CD8-positive, alpha-beta memory T cell (primary cell): ENCODE measurements at places on chromosomes 11 and 22.

GRCh38 chr11:76253416-76253815, 47.1 kb upstream of the WNT11 start:
- DNase-seq: no peak

DNA sequence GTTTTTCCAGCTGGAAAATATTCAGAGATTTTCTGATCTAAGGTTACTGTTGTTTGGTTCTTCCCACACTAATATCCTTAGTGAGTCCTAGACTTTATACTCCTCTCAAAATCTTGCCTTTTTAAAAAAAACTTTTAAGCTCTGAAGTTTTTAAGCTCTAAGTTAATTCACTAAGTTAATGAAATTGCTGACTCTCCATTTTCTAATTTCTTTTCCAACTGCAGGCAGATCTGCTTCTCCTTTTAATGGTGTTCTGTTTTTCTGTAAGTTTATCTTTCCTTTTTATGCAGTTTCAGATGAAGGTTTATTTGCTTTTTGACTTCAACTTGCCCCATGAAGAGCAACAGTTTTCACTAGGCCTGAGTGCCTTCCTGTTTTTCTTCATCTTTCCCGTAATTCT, 125.8 kb upstream of the ARHGAP42 start:
- no peak for DNase-seq

DNA sequence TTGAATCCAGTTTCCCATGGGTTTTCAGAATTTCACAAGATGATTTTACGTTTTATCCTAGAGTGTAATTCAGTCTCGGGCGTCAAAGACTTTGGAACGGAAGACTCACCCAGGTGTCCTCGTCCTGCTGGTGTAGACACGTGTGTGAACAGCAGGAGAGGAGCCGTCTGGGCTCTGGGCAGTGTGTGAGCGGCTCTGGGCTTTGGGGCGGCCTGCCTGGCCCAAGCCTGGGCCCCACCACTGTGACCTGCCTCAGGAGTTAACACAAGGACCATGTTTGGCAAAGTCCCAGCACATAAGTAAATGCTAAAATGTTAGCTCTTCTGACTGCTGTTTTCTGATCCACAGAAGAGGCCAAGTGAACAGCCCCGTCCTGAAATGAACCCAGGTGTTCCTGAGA, 1093.3 kb downstream of the BRD1 start:
- DNase-seq: peak; percentile 7

GRCh38 chr11:10969387-10969786, 111.5 kb upstream of the ZBED5 start:
- no peak for DNase-seq

DNA sequence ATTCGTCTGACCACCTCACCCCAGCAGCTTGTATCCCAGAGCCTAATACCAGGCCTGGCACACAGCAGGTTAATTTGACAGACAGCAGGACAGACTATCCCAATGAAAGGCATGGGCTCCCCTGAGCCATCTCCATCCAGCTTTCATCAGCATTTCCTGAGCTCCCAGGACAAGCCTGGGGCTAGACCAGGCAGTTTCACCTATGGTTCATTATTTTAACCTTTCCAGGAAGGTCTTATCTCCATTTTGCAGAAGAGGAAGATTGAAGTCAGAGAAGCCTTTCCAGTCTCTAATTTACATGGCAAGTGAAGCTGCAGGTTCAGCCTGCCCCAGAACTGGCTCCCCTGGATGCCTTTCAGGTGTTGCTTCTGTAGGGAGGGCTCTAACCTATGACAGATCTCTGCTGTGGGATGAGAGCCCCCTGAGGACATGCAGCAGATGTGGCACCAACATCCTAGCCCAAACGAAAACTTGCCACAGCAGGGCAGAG, 17.0 kb downstream of the ARRB1 start:
- DNase-seq: no peak

- no peak for DNase-seq
These were observed 9.2 kb upstream of the CELSR1 start for GRCh38 chr22:46546466-46547178.

DNA sequence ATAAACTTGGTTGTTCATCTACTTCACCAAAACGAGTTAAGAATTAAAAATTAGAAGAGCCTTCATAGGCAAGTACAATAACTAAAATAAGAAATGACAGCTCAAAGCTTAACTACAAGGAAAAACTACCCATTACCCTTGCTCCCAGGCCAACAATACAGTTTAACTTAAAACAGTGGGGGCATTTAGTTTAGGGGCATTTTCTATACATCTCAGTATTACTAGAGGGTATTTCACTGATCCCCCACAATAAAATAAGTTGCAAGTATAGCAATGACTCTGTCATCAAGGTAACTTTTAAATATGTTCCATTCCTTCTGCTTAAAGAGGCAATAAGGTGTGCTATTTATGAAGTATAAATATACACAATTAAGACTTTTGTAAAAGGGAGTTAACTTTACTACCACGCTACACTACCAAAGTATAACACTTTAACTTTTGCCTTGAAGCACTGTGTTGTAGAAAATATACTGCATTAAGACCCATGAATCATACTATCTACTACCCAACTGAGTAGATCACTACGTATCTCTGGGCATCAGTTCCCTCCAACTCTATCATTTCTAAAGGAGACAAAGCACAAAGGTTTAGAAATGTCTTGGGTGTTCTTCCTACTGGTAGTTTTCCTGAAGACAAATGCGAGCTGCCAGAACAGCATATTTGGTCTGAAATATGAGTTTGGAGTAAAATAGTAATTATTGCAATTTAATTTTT, 29.8 kb downstream of the CHORDC1 start:
- no peak for DNase-seq

DNA sequence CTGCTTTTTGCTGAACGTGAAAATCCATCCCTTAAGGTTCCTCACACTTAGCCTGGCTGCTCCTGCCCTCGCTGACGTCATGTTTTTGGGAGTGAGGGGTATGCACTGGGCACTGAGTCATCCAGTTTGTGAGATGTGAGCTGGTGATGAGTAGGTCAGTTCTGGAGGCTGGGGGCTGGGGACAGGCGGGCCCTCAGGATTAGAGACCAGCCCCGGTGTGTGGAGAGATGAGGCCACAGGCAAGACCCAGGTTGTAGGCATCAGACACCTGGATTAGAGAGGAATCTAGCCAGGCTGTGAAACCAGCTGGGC, 9.2 kb downstream of the KCNC1 start:
- DNase-seq: no peak

DNA sequence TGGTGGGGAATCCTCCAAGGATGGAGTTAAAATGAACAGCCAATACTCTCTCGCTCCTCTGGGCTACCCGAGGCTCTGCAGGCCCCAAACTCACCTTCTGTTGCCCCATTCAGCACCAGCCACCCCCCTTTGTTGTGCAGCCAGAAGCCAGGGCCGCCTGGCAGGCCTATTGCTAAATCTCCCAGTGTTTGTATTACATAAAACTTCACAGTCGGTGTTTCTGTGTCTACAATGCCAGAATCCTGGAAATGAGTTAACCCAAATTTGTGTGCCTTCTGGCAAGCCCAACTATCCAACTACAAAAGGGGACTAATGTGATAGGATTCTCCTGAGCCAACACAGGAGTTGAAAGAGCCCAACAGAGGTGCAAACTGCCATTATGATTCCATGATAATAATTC, 9.3 kb downstream of the KCNJ5 start:
- DNase-seq: no peak

- no peak for DNase-seq
These were observed 98.7 kb downstream of the MORC2 start for GRCh38 chr22:30869667-30870395.

DNA sequence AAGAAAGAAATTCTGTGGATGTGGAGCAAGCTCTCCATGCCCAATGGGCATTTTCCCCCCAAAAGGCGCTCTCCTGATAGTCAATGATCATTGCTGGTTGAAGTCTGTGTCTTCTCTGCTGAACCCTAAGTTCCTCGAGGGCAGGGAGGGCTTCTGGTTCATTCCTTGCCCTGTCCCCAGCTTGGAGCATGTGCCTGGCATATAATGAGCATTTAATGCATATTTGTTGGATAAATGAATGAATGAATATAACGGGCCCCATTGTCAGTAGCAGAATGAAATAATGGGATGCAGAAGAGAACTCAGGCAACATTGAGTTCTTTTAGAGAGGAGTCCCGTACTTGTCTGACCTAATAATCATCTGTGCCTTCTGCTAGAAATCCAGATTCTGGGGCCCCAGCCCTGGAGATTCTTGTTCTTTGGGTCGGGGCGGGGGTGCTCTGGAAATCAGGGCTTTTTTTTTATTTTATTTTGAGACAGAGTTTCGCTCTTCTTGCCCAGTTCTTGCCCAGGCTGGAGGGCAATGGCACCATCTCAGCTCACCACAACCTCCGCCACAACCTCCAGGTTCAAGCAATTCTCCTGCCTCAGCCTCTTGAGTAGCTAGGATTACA, 64.4 kb downstream of the CD82 start:
- peak; percentile 3 for DNase-seq

- no peak for DNase-seq
These were observed 8.0 kb downstream of the CDPF1 start for GRCh38 chr22:46242076-46242475.

DNA sequence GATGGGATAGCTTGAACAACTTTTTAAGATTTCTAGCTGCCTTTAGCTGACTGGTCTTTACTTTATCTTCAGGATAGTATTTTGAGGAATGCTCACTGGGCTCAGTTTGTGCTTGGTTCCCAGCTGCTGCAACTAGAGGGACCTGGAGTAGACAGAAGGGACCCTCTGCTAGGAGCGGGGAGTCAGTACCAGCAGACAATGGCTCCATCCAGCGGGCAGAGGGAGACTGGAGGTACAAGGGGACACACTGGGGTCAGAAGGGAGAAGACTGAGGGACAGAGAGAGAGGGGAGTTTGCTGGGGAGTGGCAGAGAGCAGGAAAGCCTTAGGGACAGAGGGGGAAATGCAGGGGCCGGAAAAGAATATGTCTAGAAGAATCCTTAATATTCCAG, 22.0 kb upstream of the ACER3 start:
- no peak for DNase-seq

GRCh38 chr11:7606496-7606895, 66.8 kb downstream of the CYB5R2 start:
- no peak for DNase-seq

DNA sequence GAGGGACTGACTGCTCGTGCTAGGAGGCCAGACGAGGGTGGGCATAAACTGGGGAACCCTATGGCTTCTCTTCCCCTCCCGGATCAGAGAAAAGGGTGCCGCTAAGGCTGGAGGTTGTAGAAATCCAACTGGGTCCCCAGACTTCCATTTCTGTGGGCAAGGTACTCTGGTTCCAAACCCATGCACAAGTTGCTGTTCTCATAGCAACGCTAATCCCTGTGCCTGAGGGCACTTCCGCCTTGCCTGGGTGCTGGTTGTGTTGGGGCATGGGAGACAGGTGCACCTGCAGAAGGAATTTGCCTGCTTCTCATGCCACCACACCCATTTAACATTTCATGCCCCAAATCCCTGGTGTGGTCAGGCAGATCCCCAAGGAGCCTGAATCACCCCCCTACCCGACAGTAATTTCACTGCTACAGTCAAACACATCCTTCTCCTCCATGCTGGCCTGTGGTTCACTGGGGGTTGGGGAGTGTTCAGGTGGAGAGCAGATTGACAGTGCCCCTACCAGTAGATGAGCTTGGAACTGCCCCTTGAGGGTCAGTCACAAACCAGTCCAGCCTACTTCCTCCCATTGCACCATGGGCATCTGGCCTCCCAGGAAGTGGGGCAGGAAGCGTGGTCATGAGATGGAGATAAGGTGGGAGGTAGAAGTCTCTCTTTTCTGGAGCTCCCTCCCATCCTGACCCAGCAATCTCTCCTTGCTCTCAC, 1.2 kb downstream of the C2CD2L start:
- DNase-seq: peak; percentile 55

DNA sequence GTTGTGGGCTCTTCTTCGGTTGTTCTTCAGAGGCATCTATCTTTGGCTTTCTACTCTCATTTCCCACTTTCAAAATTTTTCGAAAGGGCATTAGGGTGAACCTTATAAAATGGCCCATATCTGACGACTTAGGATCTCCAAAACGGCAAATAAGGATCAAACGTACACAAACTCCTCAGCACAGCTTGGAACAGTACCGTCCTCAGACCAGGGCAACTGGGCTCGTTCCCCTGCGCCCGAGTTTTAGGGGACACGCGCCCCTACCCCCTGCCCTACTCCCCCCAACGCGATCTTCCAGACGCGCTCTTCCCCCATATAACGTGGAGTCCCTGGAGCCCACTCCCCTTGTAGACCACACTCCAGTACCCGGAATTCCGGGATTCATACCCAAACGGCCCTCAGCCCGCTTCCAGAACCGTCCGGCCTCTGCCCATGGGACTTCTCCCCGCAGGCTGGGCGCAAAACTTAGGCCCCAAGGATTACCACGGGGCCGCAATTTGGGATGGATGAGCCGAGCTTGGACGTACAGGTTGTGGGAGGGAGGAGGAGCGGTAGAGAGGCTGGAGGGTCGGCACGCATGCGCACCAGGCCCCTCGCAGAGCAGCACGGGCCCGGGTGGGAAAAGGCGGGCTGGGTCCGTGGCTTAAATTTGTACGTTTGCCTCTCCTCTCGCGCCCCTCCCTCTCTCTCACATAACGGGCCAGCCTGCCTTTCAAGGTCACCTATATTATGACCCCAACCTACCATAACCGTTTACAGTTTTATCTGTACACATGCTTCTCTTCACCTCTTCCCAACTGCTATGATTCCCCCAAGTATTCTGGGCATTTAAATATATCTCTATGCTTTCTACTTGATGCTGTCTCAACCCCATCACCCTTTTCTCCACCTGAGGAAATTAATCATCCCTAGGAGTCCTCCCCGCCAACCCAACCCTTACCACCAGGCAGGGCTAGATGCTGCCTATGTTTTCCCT, 3.4 kb downstream of the CCDC89 start:
- DNase-seq: peak; percentile 55

- no peak for DNase-seq
These were observed 12.4 kb upstream of the MAPK11 start for GRCh38 chr22:50282361-50283155.

GRCh38 chr22:22884888-22885840, 2.5 kb upstream of the IGLL5 start:
- DNase-seq: no peak

- no peak for DNase-seq
These were observed 4.9 kb downstream of the MRPL48 start for GRCh38 chr11:73792584-73792983.

DNA sequence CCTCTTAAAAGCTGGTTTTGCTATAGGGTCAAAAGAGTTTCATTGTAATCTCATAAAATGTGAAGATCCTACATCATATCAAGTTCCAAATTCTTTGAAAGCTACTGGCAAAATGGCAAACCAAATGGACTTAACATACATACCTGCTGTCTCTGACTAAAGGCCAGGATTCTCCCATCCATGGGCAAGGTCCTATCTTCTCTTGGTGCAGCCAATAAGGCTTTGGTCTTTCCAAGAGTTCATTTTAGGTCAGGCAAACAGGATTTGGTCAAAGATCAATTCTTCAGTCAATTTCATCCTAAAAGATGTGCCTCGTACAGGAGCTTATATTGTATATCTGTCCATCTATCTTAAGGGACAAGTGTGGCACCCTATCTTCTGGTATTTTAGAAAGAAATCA, 49.7 kb downstream of the CADM1 start:
- no peak for DNase-seq

DNA sequence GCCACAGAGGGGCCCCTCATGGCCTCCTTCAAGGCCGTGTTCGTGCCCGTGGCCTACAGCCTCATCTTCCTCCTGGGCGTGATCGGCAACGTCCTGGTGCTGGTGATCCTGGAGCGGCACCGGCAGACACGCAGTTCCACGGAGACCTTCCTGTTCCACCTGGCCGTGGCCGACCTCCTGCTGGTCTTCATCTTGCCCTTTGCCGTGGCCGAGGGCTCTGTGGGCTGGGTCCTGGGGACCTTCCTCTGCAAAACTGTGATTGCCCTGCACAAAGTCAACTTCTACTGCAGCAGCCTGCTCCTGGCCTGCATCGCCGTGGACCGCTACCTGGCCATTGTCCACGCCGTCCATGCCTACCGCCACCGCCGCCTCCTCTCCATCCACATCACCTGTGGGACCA, 10.0 kb downstream of the CXCR5 start:
- DNase-seq: no peak
